ENCODE measurements at places on chromosomes 6 and 20.

GRCh38 chr6:71402096-71402495 is 113.5 kb downstream of the OGFRL1 start:
- DNase-seq = no peak

GRCh38 chr6:42509765-42510164 is 54.1 kb upstream of the UBR2 start:
- DNase-seq = no peak

GRCh38 chr20:48725555-48725991 is 102.2 kb downstream of the PREX1 start:
- no peak for DNase-seq

- no peak for DNase-seq
Observed at GRCh38 chr6:167572841-167573271, 248.0 kb downstream of the TTLL2 start.

GRCh38 chr6:138970856-138971425 is 17.1 kb downstream of the REPS1 start:
- no peak for DNase-seq

GRCh38 chr6:17930321-17930993 is 57.0 kb downstream of the KIF13A start:
- DNase-seq = no peak

DNA sequence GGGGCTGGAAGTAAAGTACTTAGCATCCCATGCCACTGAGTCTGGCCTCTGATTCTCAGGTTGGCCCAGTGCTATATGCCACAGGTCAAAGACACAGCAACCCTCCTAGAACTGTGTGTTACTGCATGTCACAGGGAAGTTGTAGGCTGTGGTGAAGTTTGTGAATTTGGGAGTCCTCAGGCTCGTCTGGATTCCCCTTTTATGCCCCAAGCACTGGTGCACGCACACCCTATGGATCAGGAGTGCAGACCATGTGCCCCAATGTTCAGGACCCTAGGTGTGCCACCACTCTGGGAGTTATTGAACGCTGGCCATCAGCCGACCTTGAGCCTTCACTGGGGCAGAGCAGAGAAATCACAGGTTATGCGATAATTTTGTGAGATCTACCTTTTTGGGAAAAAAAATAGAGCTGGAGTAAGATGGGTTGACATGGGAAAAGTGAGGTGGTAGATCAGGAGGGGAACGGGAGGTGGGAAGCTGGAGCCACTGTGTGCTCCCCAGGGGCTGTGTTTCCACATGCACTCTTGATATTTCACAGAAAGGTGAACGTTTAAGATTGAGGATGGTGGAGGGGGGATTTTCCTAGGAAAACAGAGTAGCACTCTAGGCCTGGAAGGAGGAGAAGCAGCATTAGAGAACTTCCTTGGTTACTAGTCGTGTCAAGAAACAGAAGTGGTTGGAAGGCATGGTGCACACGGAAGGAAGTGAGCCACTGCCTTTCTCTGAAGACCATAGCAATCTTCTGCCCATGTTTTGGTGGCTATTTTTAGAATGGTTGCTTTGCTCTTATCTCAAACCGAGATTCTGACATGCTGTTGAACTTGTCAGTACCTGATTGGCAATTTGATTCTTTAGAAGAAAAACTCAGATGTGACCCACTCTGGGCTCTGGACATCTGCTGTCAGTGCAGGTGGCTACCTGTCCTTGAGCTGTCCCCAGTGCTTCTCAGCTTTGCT is 44.1 kb downstream of the DUSP22 start:
- DNase-seq = no peak

GRCh38 chr6:112183271-112183671 is 71.1 kb downstream of the LAMA4 start:
- DNase-seq = no peak

- DNase-seq = no peak
Observed at GRCh38 chr20:41005361-41005729, 23.3 kb upstream of the TOP1 start.

GRCh38 chr20:45097485-45098102 is 3.3 kb downstream of the KCNS1 start:
- peak; percentile 72 for DNase-seq

- DNase-seq = no peak
Observed at GRCh38 chr6:116409756-116410155, 39.0 kb downstream of the DSE start.

GRCh38 chr6:167827583-167828324 is 1.0 kb downstream of the AFDN start:
- peak; percentile 74 for DNase-seq

DNA sequence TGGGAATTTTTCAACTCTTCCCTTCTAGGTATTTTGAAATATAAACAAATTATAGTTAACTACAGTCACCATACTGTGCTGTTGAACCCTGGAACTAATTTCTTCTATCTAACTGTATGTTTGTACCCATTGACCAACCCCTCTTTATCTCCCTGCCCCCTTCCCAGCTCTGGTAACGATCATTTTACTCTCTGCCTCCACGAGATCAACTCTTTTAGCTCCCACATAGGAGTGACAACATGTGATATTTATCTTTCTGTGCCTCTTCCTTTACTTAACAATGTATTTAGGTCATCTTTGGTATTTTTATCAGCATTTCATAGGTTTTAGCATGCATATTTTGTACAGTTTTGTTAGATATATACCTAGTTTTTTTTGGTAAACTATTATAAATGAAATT is 45.9 kb downstream of the ASXL1 start:
- no peak for DNase-seq

- peak; percentile 34 for DNase-seq
Observed at GRCh38 chr6:125753218-125753936, 3.9 kb downstream of the HEY2 start.

GRCh38 chr6:7058250-7058923 is 49.4 kb upstream of the RREB1 start:
- DNase-seq = no peak

DNA sequence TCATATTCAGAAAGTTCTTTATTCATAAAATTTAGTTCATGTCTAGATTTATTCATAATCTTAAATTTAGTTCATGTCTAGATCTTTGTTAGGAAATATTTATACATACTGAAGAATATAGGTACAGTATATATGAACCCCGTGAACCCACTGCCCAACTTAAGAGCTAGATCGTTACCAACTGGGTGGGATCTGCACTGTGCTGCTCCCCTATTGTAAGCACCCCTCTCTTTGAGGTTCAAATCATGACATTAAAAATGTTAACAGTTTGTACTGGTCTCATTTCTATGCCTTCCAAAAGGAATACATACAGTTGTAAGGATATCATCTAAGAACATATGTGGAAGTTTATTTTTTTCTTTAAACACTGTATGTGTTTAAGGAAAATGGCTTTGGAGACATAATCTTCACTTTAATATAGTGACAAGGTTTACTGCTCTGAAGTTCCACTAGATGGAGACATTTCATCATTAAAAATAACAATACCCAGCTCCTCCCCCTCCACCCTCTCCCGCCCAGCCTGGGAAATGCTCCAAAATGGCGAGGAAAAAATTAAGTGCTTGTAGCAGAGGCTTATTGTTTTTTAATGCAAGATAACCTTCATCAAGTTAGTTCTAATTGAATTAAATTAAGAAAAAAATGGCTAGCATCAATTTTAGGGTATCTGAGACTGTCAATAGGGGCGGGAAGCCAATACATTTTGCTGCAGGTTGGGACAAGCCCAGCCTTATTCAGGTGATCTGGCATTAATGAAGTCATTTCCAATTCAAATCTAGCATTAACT is 104.1 kb upstream of the TRAF3IP2 start:
- DNase-seq = peak; percentile 82

DNA sequence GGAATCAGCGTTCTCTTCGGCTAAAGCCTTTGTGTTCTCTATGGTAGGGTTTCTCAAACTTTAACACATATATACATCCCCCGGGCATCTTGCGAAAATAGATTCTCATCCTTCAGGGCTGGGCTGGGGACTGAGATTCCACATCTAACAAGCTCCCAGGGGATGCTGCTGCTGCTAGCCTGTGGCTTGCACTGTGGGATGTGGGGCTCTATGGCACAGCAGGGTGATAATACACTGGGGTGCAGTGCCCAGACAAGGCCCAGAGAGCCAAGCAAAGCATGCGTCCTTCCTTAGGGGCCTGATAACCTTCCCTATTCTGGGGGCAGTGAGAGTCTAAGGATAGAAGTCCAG is 102.0 kb downstream of the LAMP5 start:
- peak; percentile 11 for DNase-seq
